ENCODE measurements at places on chromosomes 16 and 17.

- DNase-seq, result no peak
Observed at GRCh38 chr16:57537581-57538234, 1.3 kb upstream of the CCDC102A start.

- DNase-seq, result no peak
Observed at GRCh38 chr17:73815474-73815873, 171.2 kb upstream of the SDK2 start.

GRCh38 chr17:29622337-29623282, at the start of gene CORO6:
CORO6 (minus strand) TSS chr17:29622912; CDS start chr17:29621421, 1,491 bp downstream.
- DNase-seq, result peak; percentile 82

DNA sequence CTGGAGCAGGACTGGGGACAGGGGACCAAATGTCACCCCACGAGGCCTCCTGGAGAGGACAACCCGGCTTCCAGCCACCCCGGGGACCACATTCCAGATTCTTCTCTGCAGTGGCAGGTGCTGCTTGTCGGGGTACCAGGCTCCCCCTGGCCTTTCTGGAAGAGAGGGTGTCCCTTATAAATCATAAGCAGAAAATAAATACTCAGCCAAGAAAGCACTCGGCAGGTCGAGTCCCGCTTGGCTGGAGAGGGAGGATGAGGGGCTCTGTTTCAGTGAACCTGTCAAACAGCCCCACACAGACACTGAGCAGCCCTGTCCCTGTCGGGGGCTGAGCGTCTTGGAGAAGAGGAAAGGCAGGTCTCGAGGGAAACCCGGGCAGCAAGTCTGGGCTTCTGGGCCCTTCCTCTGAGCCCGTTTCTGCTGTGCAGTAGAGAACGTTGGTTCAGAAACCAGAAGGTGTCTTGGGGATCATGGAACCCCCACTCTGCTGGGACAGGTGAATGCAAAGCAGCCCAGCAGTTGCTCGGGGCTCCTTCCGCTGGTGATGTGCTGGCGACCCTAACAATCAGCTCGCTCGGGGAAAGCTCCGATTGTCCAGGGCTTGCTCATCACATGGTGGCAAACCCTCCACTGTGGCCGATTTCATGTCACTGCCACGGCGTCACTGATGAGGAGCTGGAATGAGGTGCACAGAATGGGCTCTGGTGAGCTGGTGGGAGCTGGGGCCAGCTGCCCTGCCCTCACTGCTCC, 36.6 kb downstream of the COX4I1 start:
- DNase-seq, result no peak

- no peak for DNase-seq
Observed at GRCh38 chr17:22692066-22692805, 999.9 kb downstream of the KCNJ18 start.

- DNase-seq, result no peak
Observed at GRCh38 chr16:2716948-2717347, 3.1 kb downstream of the PRSS27 start.

GRCh38 chr16:67105246-67105645, 4.5 kb upstream of the PHAF1 start:
- DNase-seq, result no peak

DNA sequence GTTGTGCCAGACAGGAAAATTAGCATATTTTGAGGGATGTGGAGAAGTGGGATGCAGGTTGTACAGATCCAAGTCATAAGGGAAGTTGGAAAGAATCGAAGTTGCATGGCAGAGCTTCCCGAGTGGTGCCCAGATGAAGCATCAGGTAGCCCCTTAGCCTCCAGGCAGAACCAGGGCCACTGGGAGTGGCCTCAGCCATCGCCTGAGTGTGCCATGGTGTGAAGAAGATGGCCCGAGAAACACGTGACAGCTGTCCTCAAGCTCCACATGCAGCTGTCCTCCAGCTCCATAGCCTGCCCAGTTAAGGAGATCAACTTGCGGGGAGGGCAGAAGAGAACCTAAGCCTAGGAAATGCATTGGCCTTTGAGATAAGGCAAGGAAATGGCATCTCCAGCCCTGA, 33.5 kb downstream of the TMC6 start:
- no peak for DNase-seq

DNA sequence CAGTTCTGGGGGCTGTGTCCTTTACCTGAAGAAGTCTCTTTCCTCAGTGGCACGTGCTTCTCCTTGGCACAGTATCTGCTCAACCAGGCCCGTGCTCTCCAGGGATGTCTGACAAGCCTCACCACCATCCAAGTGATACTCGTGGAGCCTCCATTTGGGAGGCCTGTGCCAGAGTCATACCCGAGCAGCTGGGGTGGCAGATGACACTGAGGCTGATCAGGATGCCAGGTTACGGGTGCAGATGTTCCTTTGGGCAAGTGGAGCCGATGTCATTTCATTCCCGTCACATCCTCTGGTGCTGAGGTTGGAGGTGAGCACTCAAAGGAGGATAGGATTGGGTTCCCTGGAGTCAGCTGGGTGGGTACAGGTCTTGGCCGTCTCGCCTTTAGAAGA, 87.2 kb downstream of the KSR1 start:
- no peak for DNase-seq

- DNase-seq, result peak; percentile 63
Observed at GRCh38 chr16:87465306-87465705, 27.5 kb downstream of the ZCCHC14 start.

GRCh38 chr17:12637015-12637414, 28.7 kb upstream of the MYOCD start:
- DNase-seq, result no peak

GRCh38 chr17:57874434-57875289, 24.8 kb upstream of the MRPS23 start:
- DNase-seq, result peak; percentile 98

GRCh38 chr17:1029196-1029921, 32.4 kb downstream of the TIMM22 start:
- DNase-seq, result no peak

DNA sequence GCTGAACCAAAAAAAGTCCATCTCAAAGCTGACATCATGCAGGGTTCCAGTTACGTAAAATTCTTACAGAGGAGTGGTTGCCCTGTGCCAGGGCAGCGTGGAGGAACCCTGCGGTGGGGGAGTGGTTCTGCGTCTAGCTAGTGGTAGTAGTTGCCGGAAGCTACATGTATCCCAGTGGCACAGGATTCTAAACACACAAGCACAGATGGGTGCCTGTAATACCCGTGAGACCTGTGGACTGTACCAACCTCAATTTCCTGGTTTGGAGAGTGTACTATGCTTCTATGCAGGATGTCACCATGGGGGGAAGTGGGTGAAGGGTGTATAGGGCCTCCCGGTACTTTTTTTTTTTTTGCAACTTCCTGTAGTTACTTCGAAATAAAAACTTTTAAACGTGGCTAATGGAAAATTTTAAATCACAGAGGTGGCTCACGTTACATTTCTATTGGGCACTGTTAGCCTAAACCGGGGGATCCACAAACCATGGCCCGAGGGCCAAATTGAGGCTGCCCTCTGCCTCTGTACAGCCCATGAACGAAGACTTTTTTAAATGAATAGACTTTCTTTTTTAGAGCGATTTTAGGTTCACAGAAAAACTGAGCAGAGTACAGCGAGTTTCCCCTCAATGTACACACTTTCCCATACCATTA, 38.5 kb downstream of the TBC1D16 start:
- DNase-seq, result no peak

- no peak for DNase-seq
Observed at GRCh38 chr16:19102187-19102872, 11.4 kb upstream of the ITPRIPL2 start.

GRCh38 chr17:39325528-39326240, 75.7 kb downstream of the FBXL20 start:
- no peak for DNase-seq
